K562 (cell line): ENCODE measurements at places on chromosomes 6 and 20. TPM values are rescaled to one million over a fixed set of nuclear protein-coding genes. Genes with fewer than 3 reads are reported as not detected.

Gene ID4
- 0.07 TPM in 1 of 2 replicates, not detected in the other for total RNA-seq

GRCh38 chr6:149440735-149441671 lies 40.9 kb downstream of the SUMO4 start:
- no peak for DNase-seq

GRCh38 chr6:14918200-14918907 lies 327.5 kb upstream of the JARID2 start:
- DNase-seq, result no peak

DNA sequence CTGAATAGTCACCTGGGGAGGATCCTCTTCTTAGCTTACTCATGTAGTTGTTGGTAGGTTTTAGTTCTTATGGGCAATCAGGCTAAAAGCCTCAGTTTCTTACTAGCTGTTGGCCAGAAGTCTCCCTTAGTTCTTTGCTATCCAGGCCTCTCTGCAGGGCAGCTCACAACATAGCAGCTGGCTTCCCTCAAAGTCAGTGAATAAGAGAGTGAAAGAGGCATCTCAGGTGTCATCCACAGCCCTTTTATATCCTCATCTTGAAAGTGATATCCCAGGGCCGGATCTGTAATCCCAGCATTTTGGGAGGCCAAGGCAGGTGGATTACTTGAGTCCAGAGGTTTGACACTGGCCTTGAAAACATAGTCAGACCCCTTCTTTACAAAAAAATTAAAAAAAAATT lies 42.1 kb upstream of the FOXA2 start:
- no peak for DNase-seq

DNA sequence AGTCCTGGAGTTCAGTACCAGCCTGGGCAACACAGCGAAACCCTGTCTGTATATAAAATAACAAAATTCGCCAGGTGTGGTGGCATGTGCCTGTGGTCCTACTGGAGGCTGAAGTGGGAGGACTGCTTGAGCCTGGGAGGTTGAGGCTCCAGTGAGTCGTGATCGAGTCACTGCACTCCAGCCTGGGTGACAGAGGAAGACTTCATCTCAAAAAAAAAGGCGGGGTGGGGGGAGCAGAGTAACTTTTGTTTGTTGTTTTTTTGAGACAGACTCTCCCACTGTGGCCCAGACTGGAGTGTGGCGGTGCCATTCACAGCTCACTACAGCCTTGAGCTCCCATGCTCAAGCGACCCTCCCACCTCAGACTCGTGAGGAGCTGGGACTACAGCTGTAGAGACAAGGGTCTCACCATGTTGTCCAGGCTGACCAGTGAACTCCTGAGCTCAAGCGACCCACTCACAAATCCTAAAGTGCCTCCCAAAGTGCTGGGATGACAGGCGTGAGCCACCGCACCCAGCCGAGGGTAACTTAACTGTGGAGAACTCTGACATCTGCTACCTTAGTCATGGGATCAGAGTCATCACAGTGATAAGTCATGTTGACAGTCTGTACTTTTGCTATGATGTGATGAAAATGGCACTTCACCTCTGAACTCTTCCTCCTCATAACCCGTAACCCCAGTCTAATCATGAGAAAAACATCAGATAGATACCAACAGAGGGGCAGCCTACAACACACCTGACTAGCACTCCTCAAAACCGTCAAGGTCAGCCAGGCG lies 16.5 kb downstream of the PEDS1 start:
- DNase-seq, result no peak
